ENCODE measurements at places on chromosomes 11 and 22.
A peak's percentile ranks its signal among the peaks of the same experiment; 100 is the strongest.

GRCh38 chr11:75351541-75351790 is at the start of gene ARRB1:
Gene ARRB1 (minus strand): TSS chr11:75351661. CDS start chr11:75351607, 54 bp downstream.
- DNase-seq: no peak

GRCh38 chr11:93567401-93567895 is 24.3 kb upstream of the SMCO4 start:
- DNase-seq: peak; percentile 69

DNA sequence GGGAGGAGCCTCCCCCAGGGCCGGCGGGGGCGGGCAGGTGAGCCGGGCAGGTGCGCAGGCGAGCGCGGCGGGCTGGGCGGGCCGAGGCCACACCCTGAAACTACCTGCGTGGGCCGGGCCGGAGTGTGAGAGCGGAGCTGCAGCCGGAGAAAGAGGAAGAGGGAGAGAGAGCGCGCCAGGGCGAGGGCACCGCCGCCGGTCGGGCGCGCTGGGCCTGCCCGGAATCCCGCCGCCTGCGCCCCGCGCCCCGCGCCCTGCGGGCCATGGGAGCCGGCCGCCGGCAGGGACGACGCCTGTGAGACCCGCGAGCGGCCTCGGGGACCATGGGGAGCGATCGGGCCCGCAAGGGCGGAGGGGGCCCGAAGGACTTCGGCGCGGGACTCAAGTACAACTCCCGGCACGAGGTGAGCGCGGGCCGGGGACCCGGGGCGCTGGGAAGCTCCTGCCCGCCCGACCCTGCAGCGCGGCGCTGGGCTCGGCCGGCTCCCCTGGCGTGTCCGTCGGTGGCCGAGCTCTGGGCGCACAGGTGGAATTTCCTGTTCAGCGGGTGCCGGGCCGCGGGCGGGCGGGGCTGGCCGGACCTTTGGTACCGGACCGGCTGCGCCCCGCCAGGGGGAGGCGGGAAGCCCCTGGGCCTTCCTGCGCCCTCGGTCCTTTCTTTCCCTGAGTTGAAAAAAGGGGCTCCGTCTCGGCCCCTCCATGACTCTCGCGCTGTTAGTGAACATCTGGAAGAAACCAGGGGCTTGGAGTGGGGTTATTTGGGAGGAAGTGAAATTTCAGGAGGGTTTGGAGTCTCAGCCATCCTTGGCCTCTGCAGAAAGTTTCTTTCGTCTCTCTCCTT is at the start of gene ST14:
Gene ST14, plus strand, starts transcription at position 126 of the 841 bp plus-strand sequence. Its CDS starts 198 bp downstream, at position 324.
- no peak for DNase-seq

- no peak for DNase-seq
Measured at GRCh38 chr11:73218830-73219215, 742 bp downstream of the P2RY2 start.
